ENCODE measurements at places on chromosomes 6 and 20.

GRCh38 chr20:9053108-9053507, 15.8 kb upstream of the PLCB4 start:
- H3K27ac ChIP-seq, result peak overlapping the region; percentile 23
- DNase-seq, result no peak
- peaks cover 20% of the 10 kb centered on the region for H3K4me1 ChIP-seq
- H3K27me3 ChIP-seq, result no peaks in the 10 kb centered on the region

DNA sequence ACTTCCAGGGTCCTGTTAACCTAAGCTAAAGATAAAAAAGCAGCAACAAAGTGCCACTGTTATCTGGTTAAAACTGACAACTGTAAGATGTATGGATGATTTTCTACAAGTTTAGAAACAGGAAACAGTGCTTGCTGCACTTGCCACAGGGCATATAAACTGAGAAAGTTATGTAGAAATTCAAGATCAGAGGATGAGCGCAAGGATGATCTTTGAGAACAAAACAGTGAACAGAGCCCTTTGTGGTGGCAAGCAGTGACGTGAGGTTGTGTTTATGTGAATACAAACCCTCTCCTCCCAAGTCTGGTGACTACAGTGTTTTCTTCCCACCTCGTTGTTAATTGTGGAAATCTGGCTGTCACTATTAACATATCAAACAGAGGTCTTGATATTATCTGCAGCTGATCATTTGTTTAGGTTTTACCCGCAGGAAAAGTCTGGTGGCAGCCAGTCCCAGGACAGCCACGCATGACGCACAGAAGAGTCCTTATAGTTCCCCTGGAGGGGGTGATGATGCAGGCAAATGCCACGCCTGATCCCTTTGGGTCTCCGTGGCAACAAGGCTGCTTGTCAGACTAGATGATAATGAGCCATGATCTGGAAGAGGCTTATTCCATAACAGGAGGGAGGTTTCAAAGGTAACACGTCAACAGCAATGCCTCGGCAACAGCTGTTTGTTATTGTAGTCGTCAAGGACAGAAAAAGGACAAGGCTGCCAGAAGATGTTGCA, 43.1 kb upstream of the TNFAIP3 start:
- H3K27ac ChIP-seq, result no peak overlapping the region
- DNase-seq, result peak; percentile 13
- H3K27me3 ChIP-seq, result peaks cover 4% of the 10 kb centered on the region
- no peaks in the 10 kb centered on the region for H3K36me3 ChIP-seq
- no peak overlapping the region for H3K4me3 ChIP-seq

GRCh38 chr6:170229851-170230519, 60.9 kb downstream of the DLL1 start:
- no peak overlapping the region for H3K4me3 ChIP-seq
- H3K4me1 ChIP-seq, result peaks cover 81% of the 10 kb centered on the region
- peaks cover 10% of the 10 kb centered on the region for H3K27me3 ChIP-seq

- H3K4me1 ChIP-seq, result peaks cover 4% of the 10 kb centered on the region
- H3K4me3 ChIP-seq, result no peak overlapping the region
- no peak overlapping the region for H3K27ac ChIP-seq
- no peak for DNase-seq
- no peaks in the 10 kb centered on the region for H3K27me3 ChIP-seq
These were observed 56.9 kb downstream of the CD109 start for GRCh38 chr6:73752943-73753342.

GRCh38 chr6:16766836-16767745, 5.8 kb upstream of the ATXN1 start:
- H3K27ac ChIP-seq, result no peak overlapping the region
- H3K4me1 ChIP-seq, result peaks cover 35% of the 10 kb centered on the region
- H3K36me3 ChIP-seq, result no peaks in the 10 kb centered on the region
- DNase-seq, result no peak
- no peak overlapping the region for H3K4me3 ChIP-seq

GRCh38 chr6:136341967-136342366, 52.3 kb upstream of the BCLAF1 start:
- H3K36me3 ChIP-seq, result no peaks in the 10 kb centered on the region
- H3K4me1 ChIP-seq, result peaks cover 22% of the 10 kb centered on the region
- no peak for DNase-seq
- peaks cover 5% of the 10 kb centered on the region for H3K27me3 ChIP-seq
- no peak overlapping the region for H3K4me3 ChIP-seq
- H3K27ac ChIP-seq, result no peak overlapping the region

DNA sequence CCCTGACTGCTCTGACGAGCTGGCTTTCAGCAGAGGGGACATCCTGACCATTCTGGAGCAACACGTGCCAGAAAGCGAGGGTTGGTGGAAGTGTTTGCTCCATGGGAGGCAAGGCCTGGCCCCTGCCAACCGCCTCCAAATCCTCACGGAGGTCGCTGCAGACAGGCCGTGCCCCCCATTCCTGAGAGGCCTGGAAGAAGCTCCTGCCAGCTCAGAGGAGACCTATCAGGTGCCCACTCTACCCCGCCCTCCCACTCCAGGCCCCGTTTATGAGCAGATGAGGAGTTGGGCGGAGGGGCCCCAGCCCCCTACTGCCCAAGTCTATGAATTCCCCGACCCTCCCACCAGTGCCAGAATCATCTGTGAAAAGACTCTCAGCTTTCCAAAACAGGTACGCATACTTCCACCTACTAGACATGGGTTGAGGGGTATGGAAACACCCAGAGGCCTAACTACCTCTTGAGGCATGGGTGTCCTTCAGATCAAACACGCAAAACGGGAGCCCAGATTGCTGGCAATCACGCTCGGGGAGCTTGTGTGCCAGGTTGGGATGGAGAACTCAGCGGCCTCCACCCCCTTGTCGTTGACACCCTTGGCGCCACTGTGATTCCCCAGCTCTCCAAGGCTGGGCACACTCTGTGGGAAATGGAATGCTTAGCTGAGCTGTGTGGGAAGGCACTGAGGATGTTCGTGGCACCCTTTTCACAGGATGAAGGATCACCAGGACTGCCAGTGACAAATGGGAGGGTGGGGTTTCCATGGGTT, 25.3 kb downstream of the CASS4 start:
- no peak overlapping the region for H3K4me3 ChIP-seq
- no peaks in the 10 kb centered on the region for H3K36me3 ChIP-seq
- H3K27me3 ChIP-seq, result peaks cover 14% of the 10 kb centered on the region

DNA sequence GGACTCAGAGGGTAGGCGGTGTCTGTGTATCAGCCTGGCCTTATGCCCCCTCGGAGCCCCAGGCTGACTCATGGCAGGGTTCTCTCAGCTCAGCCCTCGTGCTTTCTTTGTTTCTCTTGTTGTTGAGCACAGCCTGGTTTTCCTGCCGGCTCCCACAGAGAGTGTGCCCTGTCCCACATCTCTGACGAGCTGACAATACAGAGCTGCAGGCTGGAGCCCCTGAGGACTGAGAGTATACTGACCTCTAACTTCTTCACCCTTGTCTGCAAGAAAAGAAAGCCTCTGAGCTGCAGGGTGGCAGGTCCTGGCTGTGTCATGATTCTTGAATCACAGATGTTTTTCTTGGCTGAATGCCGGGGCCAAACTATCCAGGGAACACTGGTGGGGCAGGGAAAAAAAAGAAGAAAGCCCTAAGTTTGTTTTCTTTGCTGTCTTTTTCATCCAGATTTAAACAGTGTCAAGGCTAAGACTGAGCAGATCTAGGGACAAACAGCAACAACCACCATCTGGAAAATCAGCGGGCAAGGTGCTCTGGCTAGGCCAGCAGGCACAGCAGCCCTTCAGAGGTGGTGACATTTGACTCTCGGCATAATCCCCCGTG, 63.3 kb upstream of the ZNF133 start:
- H3K27me3 ChIP-seq, result no peaks in the 10 kb centered on the region
- peaks cover 55% of the 10 kb centered on the region for H3K4me1 ChIP-seq
- H3K27ac ChIP-seq, result peak overlapping the region; percentile 97
- peak overlapping the region; percentile 52 for H3K4me3 ChIP-seq

GRCh38 chr20:33074675-33075074, 4.8 kb upstream of the BPIFB4 start:
- H3K36me3 ChIP-seq, result no peaks in the 10 kb centered on the region
- H3K27ac ChIP-seq, result no peak overlapping the region
- H3K4me3 ChIP-seq, result no peak overlapping the region

GRCh38 chr6:75382634-75382900, 98.0 kb upstream of the TMEM30A start:
- no peaks in the 10 kb centered on the region for H3K36me3 ChIP-seq
- no peak for DNase-seq
- H3K4me1 ChIP-seq, result peaks cover 15% of the 10 kb centered on the region
- H3K4me3 ChIP-seq, result no peak overlapping the region
- no peaks in the 10 kb centered on the region for H3K27me3 ChIP-seq
- no peak overlapping the region for H3K27ac ChIP-seq

- H3K36me3 ChIP-seq, result peaks cover 1% of the 10 kb centered on the region
- no peaks in the 10 kb centered on the region for H3K27me3 ChIP-seq
- H3K4me3 ChIP-seq, result no peak overlapping the region
- no peak for DNase-seq
- peaks cover 13% of the 10 kb centered on the region for H3K4me1 ChIP-seq
These were observed 103.3 kb downstream of the FIG4 start for GRCh38 chr6:109794201-109794923.

DNA sequence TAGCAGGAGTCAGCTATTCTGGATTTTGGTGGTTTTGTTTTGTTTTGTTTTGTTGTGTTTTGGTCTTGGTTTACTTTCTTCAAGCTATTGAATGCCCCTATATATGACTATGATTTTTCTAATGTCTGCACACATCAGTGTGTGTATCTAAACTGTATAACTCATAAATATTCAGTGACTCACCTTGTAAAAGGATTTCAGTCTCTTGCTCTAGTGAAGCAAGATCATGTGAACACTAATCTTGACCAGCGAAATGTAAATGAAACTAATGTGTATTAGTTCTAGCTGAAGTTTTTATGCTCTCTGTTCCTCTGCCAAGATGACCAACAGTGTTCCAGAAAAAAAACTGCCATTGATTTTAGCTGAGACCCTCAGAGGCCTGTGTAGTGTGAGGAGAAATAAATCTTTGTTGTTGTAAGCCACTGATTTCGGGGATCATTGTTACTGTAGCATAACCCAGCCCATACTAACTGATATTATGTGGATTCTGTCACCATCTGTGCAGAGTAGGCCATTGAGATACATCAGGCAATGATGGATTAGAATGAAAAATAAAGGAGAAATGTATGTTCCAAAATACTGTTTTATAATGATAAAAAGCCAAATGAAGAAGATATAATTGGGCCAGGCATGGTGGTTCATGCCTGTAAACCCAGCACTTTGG, 11.5 kb upstream of the BTBD9 start:
- no peak for DNase-seq
- H3K27me3 ChIP-seq, result peaks cover 4% of the 10 kb centered on the region
- H3K4me1 ChIP-seq, result peaks cover 3% of the 10 kb centered on the region
- H3K27ac ChIP-seq, result no peak overlapping the region

DNA sequence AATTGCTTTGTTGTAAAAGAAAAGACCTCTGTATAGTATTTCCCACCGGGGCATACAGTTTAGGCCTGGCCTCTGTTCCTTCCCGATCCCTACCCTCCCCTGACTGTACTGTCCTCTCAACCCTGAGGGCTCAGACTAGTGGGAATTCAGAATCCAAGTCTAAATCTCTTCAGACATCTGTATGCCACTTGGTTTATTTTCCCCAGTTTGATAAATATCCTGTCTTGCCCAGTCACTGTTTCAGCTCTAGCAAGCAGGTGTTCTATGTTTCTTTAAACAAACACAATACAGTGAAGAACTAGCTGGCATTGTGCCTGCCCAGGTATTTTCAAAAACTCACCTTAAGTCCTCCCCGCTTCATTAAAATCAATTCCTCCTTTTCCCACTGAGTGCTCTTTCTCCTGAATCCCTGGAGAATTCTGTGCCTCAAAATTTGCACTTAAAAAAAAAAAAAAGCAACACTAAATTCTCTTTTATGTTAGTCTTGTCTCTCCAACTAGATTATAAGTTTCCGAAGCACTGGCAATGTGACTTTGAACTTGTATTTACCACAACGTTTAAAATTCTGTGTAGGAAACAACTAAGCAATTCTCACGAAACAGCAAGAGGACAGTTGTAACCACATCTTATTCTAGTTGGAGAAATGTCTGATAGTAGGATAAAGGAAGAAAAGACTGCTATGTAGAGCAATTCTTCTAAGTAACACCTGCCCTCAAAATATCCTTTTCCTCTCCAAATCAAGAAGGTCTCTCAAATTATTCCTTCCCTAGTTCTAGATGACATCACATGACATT, 112.0 kb upstream of the CARMIL1 start:
- H3K4me1 ChIP-seq, result peaks cover 5% of the 10 kb centered on the region
- H3K27ac ChIP-seq, result no peak overlapping the region

DNA sequence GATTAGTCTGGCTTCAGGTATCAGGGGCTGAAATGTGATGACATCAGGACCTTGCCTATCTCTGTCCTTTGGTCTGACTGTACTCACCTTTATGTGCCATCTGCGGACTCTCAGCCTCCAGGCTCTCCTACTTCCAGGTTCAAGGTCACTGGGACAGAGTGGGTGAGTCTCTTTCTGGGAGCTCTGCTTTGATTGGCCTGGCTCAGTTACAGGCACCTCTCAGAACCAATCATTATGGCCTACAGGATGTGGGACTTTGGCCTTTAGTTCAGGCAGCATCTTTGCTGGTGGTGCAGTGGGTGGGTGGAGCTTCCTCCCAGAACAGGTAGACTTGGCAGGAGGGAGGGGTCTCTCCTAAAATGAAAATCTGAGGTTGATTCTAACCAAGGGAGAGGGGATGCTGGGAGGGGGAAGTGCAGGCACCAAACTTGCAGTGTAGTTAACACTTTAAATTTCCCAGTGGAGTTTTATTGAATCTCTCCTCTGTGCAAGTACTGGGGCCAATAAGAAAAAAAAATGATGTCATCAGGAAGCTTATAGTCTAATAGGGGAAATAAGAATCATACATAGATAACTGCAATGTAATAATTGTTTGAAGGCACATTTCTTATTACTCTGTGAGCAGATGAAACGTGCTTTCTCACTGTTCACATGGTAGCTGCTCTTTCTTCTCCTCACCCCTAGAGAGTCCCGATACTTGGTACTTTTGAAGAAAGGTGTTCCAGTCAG, 53.4 kb downstream of the SLC24A3 start:
- no peaks in the 10 kb centered on the region for H3K36me3 ChIP-seq
- peak; percentile 15 for DNase-seq
- peaks cover 34% of the 10 kb centered on the region for H3K4me1 ChIP-seq
- H3K4me3 ChIP-seq, result no peak overlapping the region

GRCh38 chr6:85580878-85581267, 12.8 kb downstream of the SNX14 start:
- DNase-seq, result no peak
- peaks cover 7% of the 10 kb centered on the region for H3K4me1 ChIP-seq

- H3K4me1 ChIP-seq, result peaks cover 6% of the 10 kb centered on the region
- DNase-seq, result no peak
- H3K4me3 ChIP-seq, result no peak overlapping the region
- no peaks in the 10 kb centered on the region for H3K36me3 ChIP-seq
- no peak overlapping the region for H3K27ac ChIP-seq
These were observed 71.0 kb downstream of the EDN3 start for GRCh38 chr20:59371431-59371830.
